ENCODE measurements at places on chromosomes 2 and 18.

DNA sequence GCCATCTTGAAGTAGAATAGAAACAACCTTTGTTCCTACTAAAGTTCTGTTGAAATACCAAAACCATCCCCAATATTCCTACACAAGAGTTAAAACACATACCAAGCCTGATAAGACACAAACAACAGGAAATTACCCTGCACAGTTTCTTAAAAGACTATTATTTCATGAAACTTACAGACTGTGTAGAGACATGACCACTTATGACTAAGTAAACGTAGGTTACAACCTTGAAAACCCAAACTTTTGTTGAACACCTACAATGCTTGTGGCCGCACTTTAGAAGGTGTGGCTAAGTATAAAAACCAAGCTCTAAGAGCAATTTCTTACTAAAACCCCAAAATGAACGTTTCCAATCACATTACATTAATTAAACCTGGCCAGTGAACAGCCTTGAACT lies 2.0 kb downstream of the SMAD2 start:
- no peak for DNase-seq

GRCh38 chr2:64950226-64951160 lies 38.7 kb upstream of the SLC1A4 start:
- DNase-seq: no peak

DNA sequence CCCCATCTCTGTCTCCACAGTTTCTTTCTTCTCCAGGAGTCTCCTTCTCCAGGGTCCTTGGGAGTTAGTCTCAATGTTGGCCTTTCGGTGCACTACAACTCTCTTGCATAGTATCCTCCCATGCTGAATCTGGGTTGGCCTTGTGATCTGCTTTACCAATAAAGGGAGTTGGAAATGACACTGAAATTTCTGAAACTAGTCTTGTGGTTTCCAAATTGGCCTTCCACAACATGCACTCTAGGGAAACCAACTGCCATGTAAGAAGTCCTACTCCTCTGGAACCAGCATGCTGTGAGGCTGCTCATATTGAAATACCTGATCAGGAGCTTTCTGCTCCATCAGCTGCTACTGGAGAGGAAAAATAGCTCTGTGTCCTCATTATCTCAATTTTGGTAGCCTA lies 9.9 kb upstream of the ABHD3 start:
- DNase-seq: no peak

DNA sequence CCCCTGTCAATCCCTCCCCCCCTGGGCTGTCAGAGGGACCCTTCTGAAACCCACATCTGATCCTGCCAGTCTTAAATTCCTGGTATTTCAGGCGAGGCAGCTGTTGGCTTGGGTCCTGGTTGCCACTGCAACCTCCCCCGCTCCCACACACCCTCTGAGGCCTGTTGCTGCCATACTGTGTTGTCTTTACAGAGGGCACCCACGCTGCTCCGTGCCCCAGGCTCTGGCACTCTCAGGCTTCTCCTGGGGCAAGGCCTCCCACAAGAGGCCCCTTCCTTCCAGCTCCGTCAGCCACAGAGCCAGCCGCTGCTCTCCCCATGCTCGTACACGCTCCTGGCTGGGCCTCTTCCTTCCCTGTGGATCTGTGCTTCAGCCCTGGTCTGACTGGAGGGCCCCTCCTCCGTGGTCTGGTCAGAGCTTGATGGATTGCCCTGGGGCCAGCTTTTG lies 8.6 kb downstream of the CABLES1 start:
- DNase-seq: no peak

GRCh38 chr2:19893520-19894133 lies 8.2 kb downstream of the TTC32 start:
- no peak for DNase-seq

- no peak for DNase-seq
Measured at GRCh38 chr2:111168528-111169239, 48.0 kb downstream of the BCL2L11 start.

- no peak for DNase-seq
Measured at GRCh38 chr2:1837458-1837857, 93.1 kb upstream of the PXDN start.

DNA sequence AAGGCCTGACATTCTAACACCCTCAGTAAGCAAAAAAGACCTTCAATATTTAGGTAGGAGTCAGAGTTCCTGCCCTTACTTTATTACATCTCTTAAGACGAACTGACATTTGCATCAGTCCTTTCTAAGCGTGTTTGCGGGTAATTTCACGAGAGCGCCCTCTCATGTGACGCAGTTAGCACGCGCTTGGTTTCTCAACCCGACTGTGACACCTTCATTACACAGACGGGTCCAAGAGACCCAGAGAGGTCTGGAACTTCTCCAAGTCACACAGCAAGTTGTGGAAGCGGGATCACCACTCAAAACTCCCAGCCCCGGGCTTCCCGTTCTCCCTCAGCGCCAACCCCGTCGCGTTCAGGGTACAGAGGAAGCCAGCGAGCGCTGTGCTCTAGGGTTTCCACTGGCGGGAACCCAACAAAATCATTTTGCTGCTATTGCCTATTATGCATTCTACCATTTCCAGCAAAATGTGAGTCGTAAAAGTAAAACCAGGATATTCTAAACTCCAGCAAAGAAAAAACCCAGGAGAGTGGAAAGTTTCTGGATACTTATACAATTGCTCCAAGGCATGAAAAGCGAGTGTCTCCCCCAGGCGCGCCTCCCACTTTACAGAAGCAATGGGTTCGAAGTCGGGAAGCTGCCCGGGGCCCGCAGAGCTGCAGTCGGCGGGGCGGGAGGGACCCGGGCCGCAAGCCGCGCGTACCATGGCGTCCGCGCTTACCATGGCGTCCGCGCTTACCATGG lies 601 bp downstream of the ENOSF1 start:
- peak; percentile 31 for DNase-seq

- DNase-seq: no peak
Measured at GRCh38 chr2:132979339-132980093, 309.5 kb upstream of the LYPD1 start.

GRCh38 chr2:19021100-19021476 lies 337.3 kb downstream of the OSR1 start:
- no peak for DNase-seq

GRCh38 chr2:70043252-70043875 lies 43.9 kb upstream of the PCBP1 start:
- DNase-seq: no peak

DNA sequence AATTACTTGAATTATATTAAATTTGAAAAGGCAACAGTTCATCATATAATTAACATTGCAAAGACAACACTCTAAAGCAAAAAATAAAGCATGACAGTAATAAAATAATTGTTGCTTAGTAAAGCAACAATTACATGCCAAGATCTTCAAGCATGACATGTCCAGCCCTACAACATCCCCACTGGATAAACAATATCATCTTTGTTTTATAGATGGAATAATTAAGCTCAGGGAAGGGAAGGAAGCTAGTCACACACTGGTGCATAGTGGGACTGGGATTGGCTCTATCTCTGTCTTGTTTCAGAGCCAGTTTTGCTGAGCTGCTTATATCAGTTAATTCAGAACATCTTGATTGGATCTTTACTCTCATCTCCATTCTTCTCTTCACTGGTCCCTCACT lies 49.9 kb upstream of the PARD3B start:
- DNase-seq: no peak

GRCh38 chr2:158932131-158932645 lies 36.3 kb upstream of the TANC1 start:
- no peak for DNase-seq

DNA sequence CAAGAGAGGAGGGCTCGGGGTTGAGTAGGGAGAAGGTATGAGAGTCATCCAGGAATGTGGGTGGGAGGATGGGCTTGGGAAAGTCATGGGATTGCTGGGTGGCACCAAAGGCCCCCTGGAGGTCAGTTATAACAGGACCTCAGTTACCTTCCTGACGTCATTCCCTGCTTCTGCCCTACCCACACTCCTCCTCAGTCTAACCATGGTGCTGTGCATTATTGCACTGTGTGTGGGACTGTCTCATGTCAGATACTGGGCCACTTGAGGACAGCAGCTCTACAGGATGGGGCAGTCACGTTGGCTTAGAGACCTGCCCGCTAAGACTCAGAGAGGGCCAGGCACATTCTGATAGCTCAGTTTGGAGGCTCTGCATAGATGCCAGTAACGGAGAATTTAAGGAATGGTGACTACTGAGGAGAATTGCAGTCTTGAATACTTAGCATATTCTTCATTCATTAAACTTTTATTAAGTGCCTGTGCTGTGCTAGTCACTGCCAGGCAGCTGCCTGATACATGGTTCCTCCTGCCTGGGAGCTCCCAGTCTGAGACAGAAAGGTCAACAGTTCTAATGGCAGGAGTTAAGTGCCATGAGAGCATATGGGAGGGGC lies 90.5 kb downstream of the LAMA3 start:
- no peak for DNase-seq

DNA sequence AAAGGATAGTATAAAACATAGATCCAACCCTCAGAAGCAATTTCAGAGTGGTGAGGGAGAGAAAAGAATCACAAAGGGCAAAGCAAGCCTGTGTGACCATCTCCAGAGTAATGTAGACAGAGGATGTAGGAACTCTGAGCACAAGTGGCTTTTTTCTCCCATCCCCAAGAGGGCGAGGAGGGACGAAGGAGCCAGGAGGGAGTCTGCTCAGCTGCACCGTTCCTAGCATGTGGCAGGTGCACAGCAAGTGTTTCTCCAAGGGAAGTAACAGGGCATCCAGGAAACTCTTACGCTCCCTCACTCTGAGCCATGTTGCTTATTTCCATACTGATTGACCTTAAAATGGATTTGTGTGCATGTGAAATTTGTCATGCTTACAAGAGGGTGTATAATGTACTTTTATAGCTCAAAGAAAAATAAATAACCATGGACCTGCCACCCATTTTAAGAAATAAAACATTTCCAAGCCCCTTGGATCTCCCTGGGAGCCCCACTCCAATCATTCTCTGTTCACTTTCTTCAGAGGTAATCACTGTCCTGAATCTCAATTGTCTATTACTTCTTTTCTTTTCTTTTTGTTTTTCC lies 37.8 kb upstream of the SEC11C start:
- DNase-seq: no peak

- DNase-seq: no peak
Measured at GRCh38 chr2:197838036-197838435, 33.6 kb downstream of the PLCL1 start.

- no peak for DNase-seq
Measured at GRCh38 chr2:127985735-127986134, 42.1 kb downstream of the SAP130 start.

Measured in activated naive CD4-positive, alpha-beta T cell (primary cell).